ENCODE measurements at places on chromosomes 1 and 21.

- DNase-seq, result no peak
Observed at GRCh38 chr1:236159704-236160539, 17.6 kb downstream of the GPR137B start.

DNA sequence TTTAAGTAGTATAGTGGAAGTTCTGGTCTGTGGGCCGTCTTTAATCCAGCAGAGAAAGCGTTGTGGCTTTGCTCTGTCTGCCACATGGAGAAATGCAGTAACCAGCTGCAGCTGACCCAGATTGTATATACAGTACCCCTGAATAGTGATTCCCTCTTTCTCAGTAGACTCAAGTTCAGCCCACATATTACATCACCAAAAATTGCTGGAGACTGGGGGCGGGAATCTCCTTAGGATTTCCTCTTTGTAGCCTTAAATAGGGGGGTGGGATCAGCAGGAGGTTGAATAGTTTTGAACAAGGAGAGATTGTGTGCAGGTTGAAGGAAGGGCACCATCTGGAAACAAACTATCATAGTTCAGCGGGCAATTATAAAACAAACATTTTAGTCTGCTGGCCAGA, at the start of gene ANGPTL1:
ANGPTL1 (minus strand) TSS at position 134 of the 400 bp plus-strand sequence. CDS start 5,301 bp downstream, outside the sequence.
- DNase-seq, result no peak

DNA sequence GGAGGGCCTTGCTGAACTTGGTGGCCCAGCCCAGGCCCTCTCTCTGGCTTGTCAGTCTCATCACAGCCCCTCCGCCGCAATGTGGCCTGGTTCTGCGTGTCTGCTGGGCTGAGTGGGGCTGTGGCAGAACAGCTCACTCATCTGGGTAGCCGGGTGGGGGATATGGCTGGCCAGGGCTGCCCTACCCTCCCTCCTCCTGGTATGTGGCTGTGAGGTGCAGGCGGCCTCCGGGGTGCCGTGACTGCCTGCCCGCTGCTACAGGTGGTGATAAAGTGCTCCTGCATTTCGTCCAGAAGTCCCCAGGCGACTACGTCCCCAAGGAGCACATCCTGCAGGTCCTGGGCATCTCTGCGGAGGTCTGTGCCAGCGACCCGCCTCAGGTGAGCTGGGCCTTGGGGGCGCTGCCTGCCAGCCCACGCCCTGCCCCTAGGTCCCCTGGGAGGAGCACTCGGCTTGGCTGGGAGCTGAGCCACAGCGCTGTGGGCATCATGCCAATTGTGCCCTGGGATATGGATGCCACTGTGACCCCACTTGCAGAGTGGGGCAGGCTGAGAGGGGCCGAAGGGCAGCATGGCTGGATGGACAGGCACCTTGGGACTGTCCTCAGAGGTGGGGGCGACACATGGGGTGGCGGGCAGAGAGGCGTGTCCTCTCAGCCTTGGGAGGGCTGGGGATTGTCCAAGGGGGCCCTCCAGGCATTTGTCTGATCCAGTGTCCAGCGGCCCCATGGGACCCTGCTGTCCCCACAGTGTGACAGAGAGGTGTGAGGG, 2.3 kb downstream of the PRXL2B start:
- DNase-seq, result no peak

- peak; percentile 50 for DNase-seq
Observed at GRCh38 chr21:36504067-36505058, 24.4 kb upstream of the CLDN14 start.

DNA sequence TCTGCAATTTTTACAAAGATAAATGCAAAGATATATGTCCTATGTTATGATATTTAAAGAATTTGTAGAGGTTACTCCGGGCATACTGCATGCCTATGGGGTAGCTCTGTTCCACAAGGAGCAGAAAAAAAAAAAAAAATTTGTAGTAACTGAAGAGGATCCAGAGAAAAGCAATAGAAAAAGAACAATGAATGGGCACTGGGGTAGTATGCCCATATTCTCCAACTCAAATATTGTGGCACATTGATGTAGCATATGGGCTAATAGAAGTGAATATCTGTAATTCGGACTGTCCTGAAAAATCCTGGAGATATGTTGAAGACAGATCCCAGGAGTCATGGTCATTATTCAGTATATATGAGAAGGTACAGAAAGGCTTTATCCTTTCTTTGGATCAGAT, 1.1 kb upstream of the AKIRIN1 start:
- no peak for DNase-seq

DNA sequence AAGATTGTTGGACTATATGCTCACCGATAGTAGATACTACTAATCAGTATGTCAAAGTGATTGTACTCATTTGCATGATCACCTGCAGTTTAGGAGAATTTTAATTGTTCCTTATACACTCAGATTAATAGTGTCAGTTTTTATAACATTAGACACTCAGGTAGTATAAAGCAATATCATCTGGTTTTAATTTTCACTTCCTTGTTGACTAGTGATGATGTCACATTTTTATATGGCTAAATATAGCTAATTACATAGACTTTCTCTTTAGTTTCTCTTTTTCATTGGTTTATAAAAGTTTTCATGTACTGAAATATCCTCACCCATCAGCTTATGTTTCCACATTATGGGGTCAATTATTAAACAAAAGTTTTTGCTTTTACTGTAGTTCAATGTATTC, 1332.4 kb upstream of the ADGRL2 start:
- DNase-seq, result no peak

GRCh38 chr1:159132271-159132881, 39.0 kb upstream of the CADM3 start:
- DNase-seq, result peak; percentile 63

DNA sequence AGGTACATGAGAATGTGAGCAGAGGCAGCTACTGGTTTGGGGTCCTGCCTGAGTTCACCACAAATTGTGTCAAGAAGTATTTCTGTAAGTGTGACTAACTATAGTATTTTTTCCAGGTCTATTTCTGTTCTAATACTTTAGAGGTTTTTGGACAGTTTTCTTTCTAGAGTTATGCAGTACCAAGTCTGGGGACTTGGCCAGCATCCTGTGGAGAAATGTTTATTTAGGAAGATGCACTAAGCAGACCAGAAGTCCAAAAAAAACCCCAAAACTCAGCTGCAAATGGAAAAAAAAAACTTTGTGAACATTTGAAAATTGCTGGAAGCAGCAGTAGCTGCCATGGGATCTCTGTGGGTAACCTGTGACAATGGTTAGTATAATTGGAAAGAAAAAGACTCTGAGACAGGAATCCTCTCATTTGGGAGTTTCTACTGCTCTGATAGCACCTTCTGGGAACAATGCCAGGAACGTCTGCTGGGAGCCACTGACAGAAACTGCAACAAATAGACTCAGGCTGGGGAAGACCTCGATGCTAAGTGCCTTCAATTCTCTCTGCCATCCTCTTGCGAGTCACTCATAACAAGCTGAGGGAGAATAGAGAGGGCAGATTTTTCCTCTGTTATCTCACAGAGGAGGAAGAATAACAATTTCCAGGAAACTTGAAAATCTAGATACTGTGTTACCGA, 37.6 kb downstream of the OR10R2 start:
- peak; percentile 6 for DNase-seq

DNA sequence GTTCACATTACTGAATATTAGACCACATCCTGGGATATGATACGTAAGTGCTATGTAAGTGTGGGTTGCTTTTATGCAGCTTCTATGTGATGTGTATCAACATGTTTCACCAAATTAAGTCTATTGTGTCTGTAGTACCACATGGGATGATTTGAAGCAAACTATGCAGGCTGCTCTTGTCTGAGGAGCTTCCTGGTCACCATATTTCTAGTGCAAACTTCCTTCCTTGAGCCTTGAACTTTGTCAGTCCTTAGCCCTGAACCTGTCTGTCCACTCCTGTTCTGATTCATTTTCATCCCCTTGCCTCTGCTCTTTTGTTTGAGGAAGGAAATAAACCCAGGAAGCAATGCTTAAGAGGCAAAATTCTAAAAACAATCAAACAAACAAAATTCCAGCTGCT, 117.5 kb upstream of the VANGL1 start:
- DNase-seq, result no peak

DNA sequence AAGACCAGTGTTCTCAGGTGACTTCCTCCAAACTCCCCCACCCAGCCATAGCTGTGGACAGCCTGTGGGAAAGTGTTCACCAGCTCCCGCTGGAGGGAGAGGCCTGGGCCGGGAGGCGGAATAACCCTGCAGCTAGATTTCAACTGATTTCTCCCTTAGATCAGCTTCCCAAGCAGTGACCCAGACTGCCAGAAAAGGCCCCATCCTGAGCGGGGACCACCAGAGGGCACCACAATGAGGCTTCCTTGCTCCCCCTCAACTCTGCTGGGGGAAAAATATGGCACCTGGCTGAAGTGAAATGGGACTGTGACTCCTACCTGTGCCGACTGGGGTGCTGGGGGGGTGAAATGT, 50.8 kb downstream of the RHBG start:
- DNase-seq, result no peak

- DNase-seq, result no peak
Observed at GRCh38 chr1:226865590-226865989, 4.8 kb upstream of the PSEN2 start.

- no peak for DNase-seq
Observed at GRCh38 chr1:41293779-41294178, 51.7 kb upstream of the SCMH1 start.

DNA sequence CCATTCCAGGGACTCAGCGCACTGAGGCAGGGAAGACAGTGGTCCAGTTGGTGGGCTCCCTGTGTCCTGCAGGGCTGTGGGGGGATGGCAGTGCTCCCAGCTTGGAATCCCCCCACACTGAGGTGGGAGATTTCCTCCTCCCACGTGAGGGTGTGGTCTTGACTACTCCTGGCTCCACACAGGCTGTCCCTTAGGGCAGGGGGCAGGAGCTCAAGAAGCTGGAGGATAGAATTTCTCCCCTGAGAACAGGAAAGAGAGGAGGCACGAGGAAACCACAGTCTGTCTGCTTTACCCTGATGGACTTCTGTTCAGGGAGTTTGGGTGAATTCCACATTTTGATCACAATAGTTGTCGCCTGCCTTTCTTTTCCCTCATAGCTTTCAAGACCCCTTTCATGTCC, 62.1 kb downstream of the CACNA1E start:
- DNase-seq, result no peak

DNA sequence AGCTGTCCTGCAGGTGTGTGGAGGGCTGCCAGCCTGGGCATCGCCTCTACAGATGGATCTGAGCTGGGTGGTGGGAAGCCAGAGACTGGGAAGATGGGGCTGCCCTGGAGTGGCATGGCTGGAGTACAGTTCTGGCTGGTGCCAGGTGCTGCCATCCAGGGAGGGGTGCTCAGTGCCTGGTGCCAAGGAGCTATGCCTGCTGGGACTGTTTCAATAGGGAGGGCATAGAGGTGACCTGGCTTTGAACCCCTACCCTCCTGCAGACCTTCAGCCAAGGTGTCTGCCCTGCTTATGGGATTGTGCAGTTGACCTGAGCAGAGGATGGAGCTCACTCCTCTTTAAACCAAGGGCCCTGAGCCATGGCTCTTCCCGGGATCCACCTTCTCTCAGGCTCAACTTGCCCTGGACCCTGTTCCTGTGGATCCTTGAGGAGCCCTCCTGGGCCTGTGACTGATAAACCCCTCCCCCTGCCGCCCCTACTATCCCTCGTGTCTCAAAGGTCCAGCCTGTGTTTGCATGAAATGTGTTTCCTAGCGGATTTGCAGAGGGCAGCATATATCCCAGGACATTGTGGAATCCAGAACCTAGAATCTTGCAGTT, 48.7 kb downstream of the PTPRU start:
- no peak for DNase-seq

- no peak for DNase-seq
Observed at GRCh38 chr21:42892582-42892930, 553 bp upstream of the NDUFV3 start.

DNA sequence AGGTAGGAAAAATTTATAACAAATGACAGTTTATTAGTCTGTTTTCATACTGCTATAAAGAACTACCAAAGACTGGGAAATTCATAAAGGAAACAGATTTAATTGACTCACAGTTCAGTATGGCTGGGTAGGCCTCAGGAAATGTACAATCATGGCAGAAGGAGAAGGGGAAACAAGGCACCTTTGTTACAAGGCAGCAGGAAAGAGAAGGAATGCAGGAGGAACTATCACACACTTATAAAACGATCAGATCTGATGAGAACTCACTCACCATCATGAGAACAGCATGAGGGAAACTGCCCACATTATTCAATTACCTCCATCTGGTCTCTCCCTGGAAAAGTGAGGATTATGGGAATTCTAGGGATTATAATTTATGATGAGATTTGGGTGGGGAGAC, 61.3 kb downstream of the ASB17 start:
- no peak for DNase-seq

GRCh38 chr1:156748670-156749418, 2.6 kb downstream of the HDGF start:
- peak; percentile 44 for DNase-seq

GRCh38 chr1:91450260-91450659, 45.6 kb upstream of the HFM1 start:
- DNase-seq, result no peak
